Naive thymus-derived CD8-positive, alpha-beta T cell (primary cell): ENCODE measurements at places on chromosomes 1 and 21. TPM values are rescaled to one million over a fixed set of nuclear protein-coding genes. Genes with fewer than 3 reads are reported as not detected.
A peak's percentile ranks its signal among the peaks of the same experiment; 100 is the strongest.

GRCh38 chr21:28489162-28489561 is 503.5 kb downstream of the LTN1 start:
- H3K4me1 ChIP-seq = no peaks in the 10 kb centered on the region
- no peak for DNase-seq
- H3K27me3 ChIP-seq = no peaks in the 10 kb centered on the region
- no peak overlapping the region for H3K4me3 ChIP-seq
- H3K27ac ChIP-seq = no peak overlapping the region
- H3K36me3 ChIP-seq = no peaks in the 10 kb centered on the region

The TNFRSF14 gene
- 187 TPM for total RNA-seq

The CELF3 gene
- total RNA-seq = not detected

GRCh38 chr21:29125191-29125590 is 5.3 kb upstream of the MAP3K7CL start:
- DNase-seq = no peak
- no peak overlapping the region for H3K27ac ChIP-seq
- H3K27me3 ChIP-seq = no peaks in the 10 kb centered on the region
- peaks cover 26% of the 10 kb centered on the region for H3K36me3 ChIP-seq
- no peaks in the 10 kb centered on the region for H3K4me1 ChIP-seq

GRCh38 chr1:9710037-9710436 is 58.5 kb downstream of the PIK3CD start:
- no peaks in the 10 kb centered on the region for H3K36me3 ChIP-seq
- peak overlapping the region; percentile 91 for H3K27ac ChIP-seq
- no peaks in the 10 kb centered on the region for H3K27me3 ChIP-seq
- H3K4me1 ChIP-seq = peaks cover 73% of the 10 kb centered on the region
- no peak for DNase-seq

- no peaks in the 10 kb centered on the region for H3K36me3 ChIP-seq
- H3K27me3 ChIP-seq = no peaks in the 10 kb centered on the region
- H3K4me3 ChIP-seq = no peak overlapping the region
- peaks cover 27% of the 10 kb centered on the region for H3K4me1 ChIP-seq
- H3K27ac ChIP-seq = no peak overlapping the region
- DNase-seq = no peak
These were observed 65.3 kb downstream of the SUSD4 start for GRCh38 chr1:223298701-223299100.

DNA sequence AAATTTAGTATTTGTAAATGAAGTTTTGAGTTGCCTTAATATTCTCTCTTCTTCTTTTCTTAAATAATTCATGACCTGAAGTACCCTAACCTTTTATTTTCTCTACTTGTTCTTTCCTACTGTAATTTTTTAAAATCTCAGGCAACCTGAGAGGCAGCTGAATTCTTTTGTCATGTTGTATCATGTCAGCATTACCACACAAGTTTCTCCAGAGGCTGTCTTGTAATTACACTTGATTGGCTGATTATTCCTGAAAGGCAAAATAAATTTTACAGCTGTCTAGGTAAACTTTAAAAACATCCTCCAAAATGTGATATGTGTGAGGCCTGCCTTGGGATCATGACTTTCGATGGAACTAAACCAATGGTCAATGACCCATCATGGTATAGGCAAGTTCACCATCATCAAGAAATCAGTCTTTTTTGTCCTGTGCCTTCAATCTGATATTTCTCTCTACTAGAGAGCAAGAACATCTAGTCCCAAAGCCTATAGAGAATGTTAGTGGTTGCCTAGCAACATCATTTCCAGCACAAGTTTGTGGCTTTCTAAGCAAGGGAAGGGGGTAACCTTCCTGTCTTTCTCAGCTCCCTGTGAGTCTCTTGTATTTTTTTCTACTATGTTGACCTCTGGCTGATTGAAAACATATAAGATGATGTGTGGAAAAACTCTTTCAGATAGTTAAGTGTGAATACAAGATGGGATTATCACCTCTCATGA is 115.5 kb downstream of the GABPA start:
- no peak overlapping the region for H3K27ac ChIP-seq
- no peak for DNase-seq
- no peak overlapping the region for H3K4me3 ChIP-seq
- H3K4me1 ChIP-seq = no peaks in the 10 kb centered on the region
- H3K36me3 ChIP-seq = no peaks in the 10 kb centered on the region

GRCh38 chr1:229407206-229408026 is 26.5 kb downstream of the ACTA1 start:
- H3K27ac ChIP-seq = no peak overlapping the region
- peaks cover 81% of the 10 kb centered on the region for H3K27me3 ChIP-seq
- DNase-seq = peak; percentile 22
- H3K4me1 ChIP-seq = peaks cover 21% of the 10 kb centered on the region
- H3K36me3 ChIP-seq = no peaks in the 10 kb centered on the region
- peak overlapping the region; percentile 81 for H3K4me3 ChIP-seq

DNA sequence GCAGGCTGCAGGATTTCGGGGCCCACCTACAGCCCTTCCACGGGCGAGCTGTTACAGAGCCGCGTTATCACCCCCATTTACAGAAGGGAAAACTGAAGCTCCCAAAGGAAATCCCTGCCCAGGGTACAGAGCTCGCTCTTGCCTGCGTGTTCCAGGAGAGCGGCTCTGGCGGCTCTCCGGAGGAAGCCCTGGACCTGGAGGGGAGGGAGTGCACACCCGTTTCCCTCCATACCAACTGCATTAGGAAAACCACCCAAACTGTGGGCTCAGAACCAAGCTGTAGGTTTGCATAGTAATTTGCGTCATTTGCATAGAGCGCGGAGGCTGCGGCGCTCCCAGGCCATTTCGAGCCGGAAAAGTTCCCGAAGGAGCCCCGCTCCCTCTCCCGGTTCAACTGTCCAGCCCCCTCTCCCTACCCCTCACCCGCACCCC is 24.7 kb upstream of the ADGRB2 start:
- no peak for DNase-seq
- H3K27me3 ChIP-seq = no peaks in the 10 kb centered on the region
- H3K4me3 ChIP-seq = peak overlapping the region; percentile 90
- H3K4me1 ChIP-seq = peaks cover 24% of the 10 kb centered on the region
- peak overlapping the region; percentile 97 for H3K27ac ChIP-seq
